NB4 (cell line): ENCODE measurements at places on chromosomes 16 and 17.

- DNase-seq, result no peak
Observed at GRCh38 chr17:74329378-74329777, 3.4 kb downstream of the KIF19 start.

DNA sequence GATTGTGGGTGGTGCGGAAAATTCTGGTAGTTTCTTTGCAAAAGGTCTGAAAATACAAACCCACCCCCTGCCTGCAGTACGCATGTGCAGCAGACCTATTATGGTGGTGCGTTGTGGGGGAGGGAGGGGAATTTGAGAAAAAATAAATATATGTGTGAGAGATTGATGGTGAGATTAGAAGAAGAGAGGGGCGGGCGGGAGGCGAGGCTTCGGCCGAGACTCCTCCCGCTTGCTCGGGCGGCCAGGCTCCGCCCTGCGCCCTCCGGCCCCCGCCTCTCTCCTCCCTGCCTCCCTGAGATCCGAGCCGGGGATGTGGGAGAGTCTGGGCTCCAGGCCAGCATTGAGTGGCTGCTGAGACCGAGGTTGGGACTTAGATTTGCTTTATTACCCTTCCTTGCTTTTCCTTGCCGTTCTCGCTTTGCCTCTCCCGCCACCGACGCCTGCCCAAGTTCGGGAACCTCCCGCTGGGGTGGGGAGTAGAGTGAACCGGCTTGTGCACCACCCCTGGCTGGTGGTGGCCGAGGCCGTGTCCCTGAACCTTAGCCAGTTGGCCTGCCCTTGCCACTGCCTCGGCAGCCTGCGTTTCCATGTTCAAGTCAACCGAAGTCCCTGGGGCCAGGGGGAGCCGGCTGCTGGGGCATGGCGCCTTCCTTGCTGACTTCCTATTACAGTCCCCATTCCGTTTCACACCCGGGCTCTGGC, 956 bp upstream of the CHD3 start:
- peak; percentile 87 for DNase-seq

GRCh38 chr16:14456793-14457481, 173.1 kb downstream of the PARN start:
- no peak for DNase-seq

DNA sequence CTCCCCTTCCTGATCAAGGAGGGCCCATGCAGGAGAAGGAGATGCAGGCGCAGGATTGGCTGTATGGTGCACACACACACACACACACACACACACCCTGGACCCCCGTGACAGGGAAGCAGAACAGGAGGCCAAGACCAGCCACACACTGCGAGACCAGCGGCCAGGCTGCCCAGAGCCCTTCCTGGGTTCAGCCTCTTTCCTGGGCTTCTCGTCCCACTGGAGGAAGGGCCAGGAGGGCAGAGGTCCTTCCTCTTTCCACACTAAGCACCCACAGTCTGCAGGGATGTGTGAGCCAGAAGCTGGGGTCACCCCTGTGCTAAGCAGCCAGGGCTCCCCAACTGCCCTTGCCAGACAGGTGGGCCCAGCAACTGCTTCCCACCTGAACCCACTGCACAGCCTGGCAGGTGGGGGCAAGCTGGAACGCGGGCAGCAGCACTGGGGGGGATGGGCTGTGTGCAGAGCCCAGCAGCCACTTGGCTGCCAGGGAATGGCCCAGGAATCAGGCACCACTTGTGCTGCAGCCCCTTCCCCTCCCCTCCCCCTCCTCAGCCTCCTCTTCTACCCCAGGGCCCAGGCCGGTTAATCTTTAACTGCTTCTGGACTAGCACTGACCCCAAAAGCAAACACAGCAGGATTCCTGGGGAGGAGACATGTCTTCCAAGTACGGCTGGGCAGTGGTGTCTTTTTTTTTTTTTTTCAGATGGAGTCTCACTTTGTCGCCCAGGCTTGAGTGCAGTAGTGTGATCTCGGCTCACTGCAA, 44.6 kb upstream of the SLC38A10 start:
- no peak for DNase-seq

GRCh38 chr17:12395733-12396354, 269.8 kb upstream of the MYOCD start:
- DNase-seq, result peak; percentile 36
